ENCODE measurements at places on chromosomes 6 and 20.
A peak's percentile ranks its signal among the peaks of the same experiment; 100 is the strongest.

GRCh38 chr6:132683543-132683942, 24.6 kb upstream of the TAAR1 start:
- no peak for DNase-seq

- DNase-seq, result no peak
Measured at GRCh38 chr6:138654715-138655634, 118.6 kb upstream of the CCDC28A start.

GRCh38 chr20:42484335-42484734, 705.4 kb downstream of the PTPRT start:
- DNase-seq, result no peak

GRCh38 chr20:59932616-59933295, 681 bp downstream of the SYCP2 start:
- no peak for DNase-seq

GRCh38 chr20:47862574-47863240, 77.4 kb upstream of the SULF2 start:
- DNase-seq, result no peak

GRCh38 chr6:29525311-29525639, 34.3 kb downstream of the UBD start:
- no peak for DNase-seq

DNA sequence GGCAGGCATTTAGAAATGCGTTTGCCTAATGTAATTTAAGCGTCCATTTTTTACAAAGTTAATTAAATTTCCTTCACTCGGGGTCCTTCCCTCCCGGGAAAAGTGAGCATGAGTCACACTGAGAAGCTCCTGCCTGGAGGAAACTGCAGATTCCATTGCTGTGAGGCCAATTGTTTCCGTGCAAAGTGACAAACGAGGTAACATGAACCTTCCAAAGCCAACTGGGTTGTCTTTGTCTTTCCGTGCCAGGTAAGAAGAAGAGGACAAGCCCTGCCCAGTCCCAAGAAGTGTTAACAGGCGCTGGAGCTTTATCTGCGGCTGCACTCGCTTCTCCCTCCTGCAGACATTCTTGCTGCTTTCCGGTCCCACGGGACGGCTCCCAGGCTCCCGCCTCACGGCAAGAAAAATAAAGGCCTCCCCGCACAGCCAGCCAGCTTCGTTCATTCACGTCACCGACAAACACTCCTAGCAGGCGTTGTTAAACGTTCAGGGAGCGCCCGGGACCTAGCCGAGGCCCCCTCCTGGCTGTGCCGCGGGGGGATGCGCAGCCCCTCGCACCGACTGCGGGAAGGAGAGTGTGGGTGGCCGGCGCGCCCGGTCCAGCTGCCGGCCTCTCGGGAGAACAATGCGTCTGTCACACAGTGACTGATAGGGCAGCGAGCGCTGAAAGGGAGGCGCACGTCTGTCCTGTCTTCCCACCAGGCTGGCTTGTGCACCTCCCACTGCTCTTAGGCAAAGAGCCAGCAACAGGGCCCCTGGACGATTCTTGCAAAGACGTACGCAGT, 61.5 kb upstream of the HDDC2 start:
- DNase-seq, result peak; percentile 48

DNA sequence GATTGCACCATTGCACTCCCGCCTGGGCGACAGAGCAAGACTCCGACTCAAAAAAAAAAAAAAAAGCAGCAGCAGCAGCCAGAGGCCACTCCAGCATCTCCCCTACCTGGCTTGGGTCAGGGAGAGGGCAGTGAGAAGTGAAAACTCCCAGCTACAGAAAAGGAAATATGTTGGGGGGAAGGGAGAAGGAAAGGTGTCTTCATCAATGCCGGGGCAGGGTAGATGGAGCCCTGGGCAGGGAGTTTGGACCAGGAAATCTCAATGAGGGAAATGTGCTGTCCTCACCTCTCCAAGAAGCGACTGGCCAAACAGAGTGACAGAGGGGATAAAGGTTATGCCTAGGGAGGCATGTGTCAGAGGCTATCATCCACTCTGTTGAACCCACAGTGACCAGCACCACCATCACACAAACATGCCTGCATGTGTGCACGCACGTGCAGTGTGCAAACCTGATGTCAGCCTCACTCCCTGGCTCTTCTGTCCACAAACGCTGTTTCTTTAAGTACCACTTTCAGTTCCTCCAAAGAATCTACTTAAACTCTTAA, 887 bp upstream of the AIF1 start:
- no peak for DNase-seq

GRCh38 chr6:141618180-141618581, 514.5 kb upstream of the GJE1 start:
- no peak for DNase-seq

DNA sequence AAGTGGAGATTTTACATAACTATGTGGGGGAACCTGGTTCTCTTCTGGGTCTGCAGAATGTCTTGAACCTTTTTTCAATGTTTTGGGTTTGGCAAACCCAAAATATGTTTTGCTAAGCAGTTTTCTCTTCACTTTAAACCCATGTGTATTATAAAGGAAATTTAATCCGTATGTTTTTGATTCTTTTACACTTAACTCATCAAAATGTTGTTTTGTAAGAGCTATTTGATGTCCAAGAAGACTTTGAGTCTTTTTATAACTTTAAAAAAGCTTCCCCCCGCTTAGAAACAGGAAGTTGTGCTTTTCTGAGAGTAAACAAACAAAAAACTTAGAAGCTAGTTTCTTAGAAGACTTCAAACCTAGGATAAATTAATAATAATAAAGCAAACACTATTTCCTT, 81.9 kb upstream of the CEP162 start:
- DNase-seq, result no peak

GRCh38 chr6:159899994-159900745, 9.4 kb downstream of the MAS1 start:
- DNase-seq, result no peak

GRCh38 chr6:127120023-127120786, 1.7 kb downstream of the RSPO3 start:
- DNase-seq, result no peak

GRCh38 chr20:61569825-61570224, 317.8 kb downstream of the CDH4 start:
- DNase-seq, result no peak

- DNase-seq, result no peak
Measured at GRCh38 chr6:117451671-117452070, 25.9 kb upstream of the ROS1 start.

DNA sequence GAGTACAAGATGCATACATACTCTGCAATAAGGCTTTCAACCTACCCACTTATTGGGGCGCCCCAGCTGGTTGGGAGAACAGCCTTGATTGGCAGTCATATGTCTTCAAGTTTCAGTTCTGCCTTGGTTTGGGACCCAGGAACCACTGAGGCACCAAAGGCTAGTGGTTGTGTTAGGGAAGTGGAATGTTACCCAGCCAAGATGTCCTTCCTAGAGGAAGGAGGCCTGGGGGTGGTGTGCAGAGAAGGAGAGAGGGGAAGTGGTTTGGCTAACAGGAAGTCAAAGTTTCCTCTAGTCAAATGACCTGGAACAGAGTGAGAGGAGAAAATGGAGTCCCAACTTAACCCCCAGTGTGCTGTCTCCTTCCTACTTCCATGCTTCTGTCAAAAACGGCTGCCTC, 59.4 kb downstream of the CD164 start:
- DNase-seq, result no peak

DNA sequence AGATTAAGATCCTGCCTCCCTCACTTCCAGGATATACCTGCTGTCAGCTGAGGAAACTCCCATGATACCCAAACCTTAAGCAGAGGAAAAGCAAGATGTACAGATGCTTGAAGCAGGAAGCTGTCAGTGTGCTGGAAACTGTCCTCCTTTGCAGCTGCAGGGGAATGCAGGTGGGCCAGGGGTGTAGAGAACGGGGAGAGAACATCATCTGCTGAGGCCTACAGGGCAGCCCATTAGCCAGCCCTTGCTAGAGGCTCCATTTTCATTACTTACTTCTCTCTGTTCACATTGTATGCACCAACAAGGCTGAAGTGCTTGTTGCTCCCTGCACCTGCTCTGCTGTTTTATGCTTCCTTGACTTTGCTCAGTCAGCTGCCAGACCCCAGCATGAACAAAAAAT, 119.1 kb downstream of the PRND start:
- no peak for DNase-seq

GRCh38 chr6:45736134-45736533, 279.5 kb downstream of the CLIC5 start:
- no peak for DNase-seq

GRCh38 chr6:38871741-38872568, 156.8 kb downstream of the DNAH8 start:
- peak; percentile 41 for DNase-seq

- no peak for DNase-seq
Measured at GRCh38 chr20:5495939-5496338, 179.2 kb upstream of the PROKR2 start.

DNA sequence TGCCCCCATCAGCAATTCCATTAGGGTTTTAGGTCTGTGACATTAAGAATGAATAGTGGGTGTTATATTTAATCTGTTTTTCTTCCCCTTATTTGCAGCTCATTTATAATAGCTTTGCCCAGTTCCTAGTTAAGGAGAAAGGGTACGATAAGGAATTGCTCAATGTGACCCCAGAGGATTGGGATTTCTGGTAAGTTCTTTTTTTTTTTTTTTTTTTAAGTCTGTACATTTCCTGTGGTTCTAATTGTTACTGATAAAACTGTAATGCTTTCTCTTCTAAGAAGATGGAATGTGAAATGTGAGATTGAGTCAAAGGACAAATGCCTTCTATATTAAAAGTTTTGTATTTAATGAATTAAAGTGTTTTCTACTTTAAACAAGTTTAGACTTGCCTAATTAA, 5.5 kb downstream of the NT5DC1 start:
- no peak for DNase-seq

GRCh38 chr6:101396548-101397173, 3.2 kb downstream of the GRIK2 start:
- DNase-seq, result no peak

DNA sequence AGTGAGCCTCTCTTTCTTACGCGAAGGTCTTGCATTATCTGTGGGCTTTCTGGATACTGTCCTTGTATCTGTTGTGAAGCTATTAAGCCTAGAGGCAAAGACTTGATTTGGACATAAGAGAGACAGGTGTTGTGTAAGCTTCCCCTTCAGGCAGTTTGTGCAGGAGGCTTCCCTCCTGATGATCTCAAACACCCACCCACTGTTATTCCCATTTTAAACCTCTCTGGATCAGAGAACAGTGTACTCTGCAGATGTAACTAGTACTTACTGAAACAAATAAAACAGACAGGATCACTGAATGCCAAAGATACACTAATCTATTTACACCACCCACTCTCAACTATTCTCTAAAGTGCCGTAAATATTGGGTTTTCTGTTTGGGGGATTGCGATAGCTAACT, 113.8 kb upstream of the RAB32 start:
- DNase-seq, result no peak

- DNase-seq, result no peak
Measured at GRCh38 chr6:108156938-108157233, 8.9 kb upstream of the NR2E1 start.

DNA sequence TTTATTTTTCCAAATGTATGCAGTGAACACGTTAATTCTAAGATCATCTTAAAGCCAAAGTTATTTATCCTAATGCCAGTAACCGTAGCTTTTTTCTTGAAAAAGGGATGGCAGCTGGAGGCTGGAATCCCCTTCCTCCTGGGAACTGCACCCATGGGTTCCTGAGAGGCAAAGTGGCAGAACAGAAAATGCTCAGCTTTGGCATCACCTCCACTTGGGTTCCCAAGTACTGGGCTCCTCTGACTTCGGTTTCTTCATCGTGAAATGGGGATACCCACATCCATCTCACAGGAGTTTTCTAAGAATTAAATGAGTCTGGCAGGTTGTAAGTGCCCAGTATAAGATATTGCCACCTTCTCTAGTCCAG, 6.2 kb upstream of the DDX43 start:
- DNase-seq, result no peak

Data from Peyer's patch (tissue), 4 donors.